ENCODE measurements at places on chromosomes 4 and X.
A peak's percentile ranks its signal among the peaks of the same experiment; 100 is the strongest.

DNA sequence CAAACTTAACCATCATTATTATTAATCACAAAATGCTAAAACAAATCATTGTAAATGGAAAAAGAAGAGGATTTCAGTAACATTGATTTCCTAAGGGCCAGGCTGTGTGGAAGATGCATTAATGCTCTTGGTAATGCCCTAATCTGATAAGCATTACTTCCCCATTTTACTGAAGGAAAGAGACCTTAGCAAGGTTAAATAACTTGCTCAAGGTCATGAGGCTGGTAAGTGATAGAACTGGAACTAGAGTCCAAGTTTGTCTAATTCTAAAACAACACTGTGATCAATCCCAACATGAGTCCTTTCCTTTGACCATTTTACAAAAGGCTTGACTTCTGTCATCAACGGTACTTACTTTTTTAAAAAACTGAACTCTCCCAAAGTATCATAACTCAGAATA, 32.6 kb downstream of the ADAMTS3 start:
- DNase-seq = no peak

GRCh38 chr4:76192236-76192635, 21.4 kb downstream of the SCARB2 start:
- DNase-seq = no peak

DNA sequence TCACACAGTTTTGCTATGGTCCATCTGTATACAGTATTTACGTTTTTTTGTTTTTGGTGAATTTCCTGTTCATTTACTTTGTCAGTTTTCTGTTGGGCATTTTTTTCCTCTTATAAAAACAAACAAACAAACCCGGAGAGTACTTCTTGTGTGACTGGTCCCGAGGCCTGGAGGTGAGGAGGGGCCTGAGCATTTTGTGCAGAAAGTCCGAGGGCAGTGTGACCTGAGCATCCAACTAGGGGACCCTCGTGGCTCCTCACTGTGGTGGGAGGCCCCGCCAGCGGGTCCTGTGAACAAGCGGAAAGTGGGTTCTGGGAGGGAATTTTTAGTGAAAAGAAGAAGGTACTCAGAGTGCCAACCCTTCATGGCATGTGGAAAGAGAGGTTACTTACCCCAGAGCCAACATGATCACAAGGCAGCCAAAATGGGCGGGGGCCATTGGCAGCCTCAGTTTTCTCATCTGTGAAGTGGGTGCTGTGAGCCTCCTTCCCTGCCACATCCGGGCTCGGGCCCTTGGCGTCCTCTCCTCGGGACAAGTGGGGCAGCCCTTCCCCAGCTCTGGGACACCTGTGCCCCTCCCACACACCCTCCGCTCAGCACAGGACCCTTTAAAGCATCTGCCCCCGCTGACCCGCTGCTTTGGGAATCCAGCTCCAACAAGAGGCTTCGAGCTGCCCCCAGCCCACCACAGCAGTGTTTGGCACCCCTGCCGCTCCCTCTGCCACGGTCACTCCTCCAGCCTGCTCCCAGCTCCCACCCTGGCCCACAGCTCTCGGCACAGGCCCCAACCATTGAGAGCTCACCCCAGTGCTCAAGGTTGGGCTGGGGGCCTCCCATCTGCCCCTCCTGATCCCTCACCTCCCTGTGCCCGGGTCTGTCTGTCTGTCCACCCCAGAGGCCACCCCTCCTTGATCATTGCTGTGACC, 22.8 kb upstream of the GPR78 start:
- no peak for DNase-seq

GRCh38 chrX:129495900-129496299, 27.4 kb downstream of the SMARCA1 start:
- no peak for DNase-seq

GRCh38 chr4:112145326-112145789, at the start of gene FAM241A:
TSS of gene FAM241A (plus strand) at chr4:112145454. CDS start at chr4:112145581, 127 bp downstream.
- DNase-seq = no peak

- DNase-seq = no peak
Measured at GRCh38 chr4:83267121-83267829, 17.3 kb downstream of the COQ2 start.

GRCh38 chrX:154436374-154436982, 476 bp upstream of the GDI1 start:
- no peak for DNase-seq

DNA sequence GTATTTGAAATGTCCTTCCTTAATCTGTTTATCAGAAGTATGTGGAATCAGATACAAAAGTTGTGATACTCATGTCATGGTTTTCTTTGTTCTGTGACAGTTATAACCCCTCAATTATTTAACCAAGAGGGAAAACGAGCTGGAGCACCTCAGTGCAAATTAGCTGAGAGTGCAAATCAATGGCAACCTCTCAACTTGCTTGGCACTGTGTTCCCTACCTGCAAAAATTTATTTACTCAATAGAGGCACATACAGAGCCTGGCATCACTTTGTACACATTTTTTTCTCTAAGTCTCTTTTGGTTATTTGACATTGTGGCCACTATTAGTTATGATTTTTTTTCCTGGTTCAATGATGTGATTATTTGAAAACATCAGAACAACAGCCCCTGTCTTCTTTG, 186.2 kb downstream of the STIM2 start:
- no peak for DNase-seq

- DNase-seq = no peak
Measured at GRCh38 chr4:25213347-25213979, 20.4 kb upstream of the PI4K2B start.

DNA sequence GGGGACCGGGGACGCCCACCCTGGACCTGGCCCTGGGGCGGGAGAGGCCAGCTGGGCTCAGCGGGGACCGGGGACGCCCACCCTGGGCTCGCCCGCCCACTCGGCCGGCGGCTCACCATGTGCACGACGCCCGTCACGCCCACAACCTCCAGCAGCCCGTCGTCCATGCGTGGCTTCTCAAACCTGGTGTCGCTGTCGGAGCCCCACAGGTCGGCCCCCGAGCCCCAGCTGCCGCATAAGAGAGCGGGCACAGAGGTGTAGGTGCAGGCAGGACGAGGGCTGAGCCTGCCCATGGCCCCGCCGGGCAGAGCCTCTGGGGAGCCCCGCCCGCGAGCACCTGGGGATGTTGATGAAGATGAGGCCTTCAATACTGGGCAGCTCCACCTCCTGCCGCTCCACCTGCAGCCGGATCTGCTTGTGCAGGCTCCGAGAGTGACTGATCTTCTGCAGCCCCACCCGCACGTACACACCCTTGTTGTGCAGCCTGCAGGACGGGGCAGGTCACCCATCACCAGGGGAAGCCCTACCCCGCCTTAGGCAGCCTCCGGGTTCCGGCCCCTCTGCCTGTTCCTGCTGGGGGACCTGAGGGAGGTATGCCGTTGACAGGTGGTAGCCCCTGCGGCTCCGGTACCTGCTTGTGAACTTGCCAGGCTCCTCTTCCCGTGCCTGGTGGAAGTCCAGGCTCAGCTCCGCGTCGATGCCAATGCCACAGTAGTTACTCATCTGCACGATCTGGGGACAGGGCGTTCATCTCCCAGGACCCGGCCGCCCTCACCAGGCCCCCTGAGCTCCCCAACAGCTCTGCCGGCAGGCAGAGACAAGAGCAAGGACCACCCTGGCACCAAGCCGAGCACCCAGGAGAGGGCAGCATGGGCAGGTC, 11.8 kb downstream of the DGKQ start:
- no peak for DNase-seq

GRCh38 chr4:108881190-108881589, 118.3 kb upstream of the ETNPPL start:
- DNase-seq = no peak

DNA sequence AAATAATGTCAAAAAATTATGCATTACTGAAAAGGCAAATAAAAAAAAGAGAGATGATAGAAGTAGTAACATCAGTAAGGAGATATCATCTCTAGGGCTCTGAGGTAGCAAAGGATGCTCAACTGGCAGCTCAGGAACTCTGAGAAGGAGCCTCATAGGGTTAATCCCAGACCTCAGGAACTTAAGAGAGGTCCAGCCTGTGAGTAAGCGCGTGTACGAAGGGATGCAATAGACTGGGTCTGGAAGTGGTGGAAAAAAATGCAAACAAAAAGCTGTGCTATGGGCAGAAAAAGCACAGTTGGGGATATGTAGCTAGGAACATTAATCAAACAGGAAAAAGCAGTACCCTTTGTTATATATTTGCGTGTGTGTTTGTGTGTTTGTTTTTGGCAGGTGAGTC, 282.0 kb downstream of the GALNTL6 start:
- DNase-seq = no peak

DNA sequence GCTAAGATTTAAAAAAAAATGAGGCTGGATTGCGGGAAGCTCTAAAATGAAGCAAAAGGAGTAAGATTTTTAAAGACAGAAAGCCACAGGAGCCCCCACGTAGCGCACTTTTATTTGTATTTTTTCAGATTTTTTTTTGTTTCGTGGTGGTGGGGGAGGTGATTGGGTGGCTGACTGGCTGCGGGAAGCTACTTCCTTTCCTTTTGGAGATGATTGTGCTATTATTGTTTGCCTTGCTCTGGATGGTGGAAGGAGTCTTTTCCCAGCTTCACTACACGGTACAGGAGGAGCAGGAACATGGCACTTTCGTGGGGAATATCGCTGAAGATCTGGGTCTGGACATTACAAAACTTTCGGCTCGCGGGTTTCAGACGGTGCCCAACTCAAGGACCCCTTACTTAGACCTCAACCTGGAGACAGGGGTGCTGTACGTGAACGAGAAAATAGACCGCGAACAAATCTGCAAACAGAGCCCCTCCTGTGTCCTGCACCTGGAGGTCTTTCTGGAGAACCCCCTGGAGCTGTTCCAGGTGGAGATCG, 908 bp downstream of the PCDH10 start:
- no peak for DNase-seq

DNA sequence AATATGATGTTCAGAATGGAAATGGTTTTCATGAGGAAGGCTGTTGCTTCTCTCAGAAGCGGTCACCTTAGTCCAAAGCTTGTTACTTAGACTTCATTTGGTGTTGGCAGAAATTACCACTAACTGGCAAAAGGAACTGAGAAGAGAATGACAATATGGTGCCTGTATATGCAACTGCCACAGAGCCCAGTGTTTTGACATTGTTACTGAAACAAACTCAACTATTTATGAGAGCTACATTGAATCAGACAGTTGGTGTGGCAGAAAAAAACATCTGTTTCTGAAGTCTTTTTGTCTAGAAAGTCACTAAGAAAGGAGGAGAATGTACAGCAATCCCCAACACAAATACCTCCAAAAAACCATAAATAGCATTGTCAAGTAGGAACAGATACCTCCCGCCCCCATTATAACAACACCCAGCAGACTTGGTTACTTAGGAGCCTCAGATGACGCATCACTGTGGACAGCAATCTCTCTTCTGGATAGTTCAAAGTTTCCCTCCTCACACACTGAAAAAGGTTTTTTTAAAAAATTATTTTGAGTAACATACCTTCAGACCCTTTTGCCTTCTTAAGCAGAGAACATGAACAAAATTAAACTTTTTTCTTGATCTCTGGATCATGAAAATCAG, 92.2 kb downstream of the MAML3 start:
- DNase-seq = no peak

- no peak for DNase-seq
Measured at GRCh38 chr4:173169428-173170181, 994 bp downstream of the GALNT7 start.

DNA sequence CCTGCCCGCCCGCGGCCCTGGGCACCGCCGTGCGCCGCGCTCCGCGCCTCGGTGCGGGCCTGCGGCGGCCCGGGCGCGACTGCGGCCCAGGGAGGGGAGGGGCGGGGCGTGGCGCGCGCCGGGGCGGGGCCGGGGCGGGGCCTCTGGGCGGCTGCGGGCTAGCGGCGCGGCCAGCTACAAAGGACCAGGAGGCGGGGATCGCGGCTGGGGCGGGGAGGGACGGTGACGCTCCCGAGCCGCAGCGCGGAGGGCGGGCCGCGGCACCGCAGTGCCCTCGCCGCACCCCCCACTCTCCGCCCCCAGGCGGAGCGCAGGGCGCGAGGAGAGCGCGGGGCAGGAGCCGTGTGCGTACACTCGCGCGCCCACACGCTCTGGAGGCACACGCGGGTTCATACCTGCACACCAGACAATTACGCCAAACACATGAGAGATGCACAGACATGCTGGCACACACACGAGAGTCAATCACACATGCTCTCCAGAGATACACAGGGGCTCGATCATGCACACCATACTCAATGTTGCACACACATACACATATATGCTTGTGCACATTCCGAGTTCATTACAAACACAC, at the start of gene CRMP1:
Gene CRMP1 (minus strand): TSS at position 83 of the 577 bp plus-strand sequence. CDS start 117 bp downstream, outside the sequence.
- peak; percentile 43 for DNase-seq

DNA sequence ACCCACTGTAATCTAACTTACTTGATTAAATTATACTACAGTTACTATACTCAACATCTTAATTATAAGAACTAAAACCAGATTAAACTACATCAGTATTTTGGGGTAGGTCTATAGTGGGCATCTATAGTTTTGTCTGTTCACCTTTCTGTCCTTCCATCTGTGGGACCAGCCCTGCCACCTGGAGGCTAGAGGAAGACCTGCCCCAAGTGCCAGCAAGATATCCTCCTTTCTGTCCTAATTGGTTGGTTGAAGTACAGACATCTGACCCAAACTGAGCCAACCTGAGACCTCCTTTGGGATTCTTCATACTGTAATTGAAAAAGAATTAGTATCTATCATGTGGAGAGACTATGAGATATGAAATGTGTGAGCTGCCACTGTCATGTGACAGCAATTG, 172.2 kb upstream of the TLL1 start:
- no peak for DNase-seq

GRCh38 chr4:106806158-106806797, 229.8 kb downstream of the DKK2 start:
- no peak for DNase-seq

- no peak for DNase-seq
Measured at GRCh38 chrX:8604131-8604530, 127.8 kb downstream of the ANOS1 start.

DNA sequence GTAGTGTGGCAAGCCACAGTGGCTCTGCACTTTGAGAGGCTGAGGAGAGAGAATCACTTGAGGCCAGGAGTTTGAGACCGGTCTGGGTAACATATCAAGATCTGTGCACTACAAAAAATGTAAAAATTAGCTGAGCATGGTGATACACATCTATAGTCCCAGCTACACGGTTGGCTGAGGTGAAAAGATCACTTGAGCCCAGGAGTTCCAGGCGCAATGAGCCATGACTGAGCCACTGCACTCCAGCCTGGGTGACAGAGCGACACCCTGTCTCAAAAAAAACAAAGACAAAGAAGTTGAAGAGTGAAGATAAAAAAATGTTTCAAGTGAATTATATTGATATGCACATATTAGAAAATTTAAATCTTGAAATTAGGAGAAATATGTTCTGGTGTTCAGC, 46.3 kb downstream of the SULT1B1 start:
- no peak for DNase-seq

GRCh38 chrX:100090931-100091330, 319.1 kb downstream of the PCDH19 start:
- no peak for DNase-seq

DNA sequence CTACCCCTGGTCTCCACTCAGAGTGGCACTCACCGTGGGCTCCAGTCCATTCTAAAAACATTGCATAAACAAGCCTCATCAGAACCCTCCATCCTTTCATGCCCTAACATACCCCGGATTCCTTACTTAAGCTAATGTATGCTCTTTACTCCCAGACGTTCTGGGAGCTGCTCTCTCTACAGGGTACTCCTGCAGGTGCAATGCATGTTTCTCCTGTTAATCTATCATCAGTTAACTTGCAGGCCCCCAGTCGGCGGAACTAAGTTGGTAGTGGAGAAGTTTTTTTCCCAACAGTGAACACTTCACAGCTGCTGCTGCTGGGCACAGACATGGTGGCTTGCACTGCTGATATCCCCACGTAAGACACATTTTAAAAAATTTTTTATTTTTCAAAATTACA, 161.6 kb upstream of the FAT1 start:
- no peak for DNase-seq

GRCh38 chrX:21865436-21865835, 9.6 kb downstream of the YY2 start:
- DNase-seq = no peak

- DNase-seq = no peak
Measured at GRCh38 chr4:186712690-186713089, 11.0 kb downstream of the FAT1 start.
